ENCODE measurements at places on chromosomes 3 and 15.
A peak's percentile ranks its signal among the peaks of the same experiment; 100 is the strongest.

- DNase-seq = no peak
These were observed 769.5 kb upstream of the DPPA4 start for GRCh38 chr3:110106805-110107204.

DNA sequence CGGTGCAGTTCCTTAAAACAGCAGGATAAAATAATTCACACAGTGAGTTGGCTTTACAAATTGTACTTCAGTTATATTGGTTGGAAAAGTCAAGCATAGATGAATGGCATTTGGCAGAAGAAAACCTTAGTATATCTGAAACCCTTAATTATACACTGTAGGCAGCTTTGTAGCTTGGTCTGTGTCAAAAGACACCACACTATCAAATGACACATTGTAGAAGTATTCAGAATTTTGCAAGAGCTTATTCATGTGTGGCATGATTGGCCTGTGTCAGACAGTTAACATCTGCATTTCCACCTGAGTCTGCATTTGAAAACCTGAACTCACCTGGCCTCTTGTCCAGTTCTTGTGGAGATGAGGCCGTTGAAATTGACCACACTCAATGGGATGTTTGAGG, 13.8 kb downstream of the TMEM266 start:
- no peak for DNase-seq

DNA sequence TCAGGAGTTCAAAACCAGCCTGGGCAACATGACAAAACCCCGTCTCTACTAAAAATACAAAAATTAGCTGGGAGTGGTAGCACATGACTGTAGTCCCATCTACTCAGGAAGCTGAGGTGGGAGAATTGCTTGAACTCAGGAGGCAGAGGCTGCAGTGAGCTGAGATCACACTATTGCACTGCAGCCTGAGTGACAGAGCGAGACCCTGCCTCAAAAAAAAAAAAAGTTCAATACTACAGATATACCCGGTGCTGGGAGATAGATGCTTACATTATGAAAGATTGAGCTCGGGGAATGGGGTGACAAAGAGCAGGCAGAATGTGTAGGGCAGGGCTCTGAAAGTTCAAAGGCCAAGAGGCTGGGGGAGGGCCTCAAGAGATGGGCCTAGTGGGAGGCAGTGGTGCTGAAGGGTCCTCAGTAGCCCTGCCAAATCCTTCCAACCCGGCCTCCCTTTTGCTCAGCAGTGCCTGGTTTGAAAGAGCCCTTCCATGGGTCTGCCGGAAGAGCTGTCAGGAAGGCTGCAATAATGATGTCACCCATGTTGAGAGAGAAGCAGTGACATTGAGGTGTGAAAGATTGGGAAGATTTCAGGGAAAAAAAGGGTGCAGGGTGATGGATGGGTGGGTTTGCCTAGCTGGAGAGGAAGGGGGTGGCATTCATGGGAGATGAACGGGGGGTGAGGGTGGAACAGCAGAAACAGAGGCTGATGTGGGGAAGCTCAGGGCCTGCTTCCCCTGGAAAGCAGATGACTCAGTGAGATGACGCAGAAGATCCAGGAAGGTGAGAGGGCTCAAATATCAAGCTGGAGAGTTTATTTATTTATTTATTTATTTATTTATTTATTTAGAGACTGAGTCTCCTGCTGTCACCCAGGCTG, 20.0 kb upstream of the IREB2 start:
- DNase-seq = no peak

GRCh38 chr15:93866476-93866875, 364.9 kb upstream of the MCTP2 start:
- no peak for DNase-seq

GRCh38 chr3:66338927-66339326, 118.1 kb downstream of the SLC25A26 start:
- no peak for DNase-seq

GRCh38 chr3:79032686-79033318, 735.0 kb downstream of the ROBO1 start:
- peak; percentile 32 for DNase-seq

- DNase-seq = no peak
These were observed 315.2 kb upstream of the ROBO2 start for GRCh38 chr3:76724706-76725105.

- DNase-seq = no peak
These were observed 70.5 kb downstream of the LRTM1 start for GRCh38 chr3:54857343-54857742.

DNA sequence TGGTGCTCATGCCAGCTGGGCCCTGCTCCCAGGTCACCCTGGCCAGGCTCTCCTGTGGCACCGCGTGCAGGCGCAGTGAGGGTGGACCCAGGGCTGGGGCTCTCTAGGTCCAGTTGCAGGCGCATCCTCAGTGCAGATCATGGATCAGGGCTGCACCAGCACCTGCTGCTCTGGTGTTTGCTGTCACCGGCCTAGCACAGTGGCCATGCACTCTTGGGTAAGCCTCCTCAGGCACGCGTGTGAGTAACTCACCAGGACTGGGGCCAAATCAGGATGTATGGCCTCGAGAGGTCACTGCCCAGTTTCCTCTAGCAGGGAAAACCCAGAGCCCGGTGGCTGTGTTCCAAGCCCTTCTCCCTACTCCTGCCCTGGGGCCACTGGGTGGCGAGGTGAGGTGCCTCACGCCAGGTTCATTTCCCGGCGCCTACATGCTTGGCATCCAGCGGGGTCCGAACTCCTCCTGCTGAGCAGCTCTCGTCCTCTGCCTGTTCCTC, 45.5 kb upstream of the SLC41A3 start:
- DNase-seq = no peak

GRCh38 chr3:50551054-50551659, 16.4 kb downstream of the C3orf18 start:
- DNase-seq = no peak

- no peak for DNase-seq
These were observed 85.1 kb downstream of the EFL1 start for GRCh38 chr15:82177291-82178010.

DNA sequence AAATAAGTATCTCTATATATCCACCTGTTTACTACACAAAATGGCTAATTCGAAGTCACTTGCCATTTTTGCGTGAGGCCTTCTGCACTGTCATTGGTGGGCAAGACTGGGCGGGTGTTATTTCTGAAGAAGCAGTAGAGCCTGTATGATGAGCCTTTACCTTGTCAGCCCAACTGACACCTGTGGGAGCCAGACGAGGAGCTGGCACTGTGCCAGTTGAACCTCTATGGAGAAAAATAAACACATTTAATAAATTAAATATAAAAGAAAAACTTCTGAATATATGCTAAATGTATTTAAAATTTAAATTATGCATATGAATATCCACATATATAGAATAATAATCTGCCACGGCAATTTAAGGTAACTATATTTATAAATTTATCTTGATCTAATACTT, 109.9 kb downstream of the SCAPER start:
- DNase-seq = no peak

DNA sequence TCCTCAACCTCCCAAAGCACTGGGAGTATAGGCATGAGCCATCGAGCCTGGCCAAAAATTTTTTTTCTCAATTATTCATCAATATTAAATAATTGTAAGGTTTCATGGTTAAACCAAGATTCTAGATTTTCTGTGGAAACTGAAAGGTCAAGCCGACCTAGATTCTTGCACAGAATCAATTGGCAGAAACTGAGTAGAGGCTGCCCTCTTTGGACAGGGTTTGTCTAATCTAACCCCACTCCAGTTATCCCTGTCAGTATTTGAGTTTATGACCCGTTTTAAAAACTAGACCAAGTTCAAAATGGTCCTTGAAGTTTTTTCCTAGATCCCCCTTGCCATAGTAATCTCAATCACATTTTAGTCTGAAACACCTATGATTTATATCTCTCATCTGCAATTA, 8.6 kb upstream of the ADAM10 start:
- no peak for DNase-seq

- no peak for DNase-seq
These were observed 241.9 kb upstream of the PEX5L start for GRCh38 chr3:180278583-180279188.

DNA sequence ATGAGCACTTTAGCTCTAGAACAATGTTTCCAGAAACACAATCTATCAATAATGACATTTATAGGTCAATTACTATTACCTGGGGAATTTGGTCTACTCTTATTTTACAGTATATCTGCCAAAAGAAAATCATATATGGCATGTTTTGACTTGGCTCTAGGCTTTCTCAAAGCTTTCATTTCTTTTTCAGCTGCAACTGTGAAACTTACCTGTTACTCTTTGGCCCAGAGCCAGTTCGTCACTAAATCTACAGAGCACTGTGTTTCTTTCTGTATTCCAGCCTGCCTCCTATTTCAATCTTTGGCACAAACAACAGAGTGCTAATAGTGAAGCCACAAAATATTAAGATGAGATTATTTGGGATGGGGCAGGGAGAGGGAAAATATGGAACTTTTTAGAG, 76.0 kb downstream of the P2RY1 start:
- DNase-seq = no peak

DNA sequence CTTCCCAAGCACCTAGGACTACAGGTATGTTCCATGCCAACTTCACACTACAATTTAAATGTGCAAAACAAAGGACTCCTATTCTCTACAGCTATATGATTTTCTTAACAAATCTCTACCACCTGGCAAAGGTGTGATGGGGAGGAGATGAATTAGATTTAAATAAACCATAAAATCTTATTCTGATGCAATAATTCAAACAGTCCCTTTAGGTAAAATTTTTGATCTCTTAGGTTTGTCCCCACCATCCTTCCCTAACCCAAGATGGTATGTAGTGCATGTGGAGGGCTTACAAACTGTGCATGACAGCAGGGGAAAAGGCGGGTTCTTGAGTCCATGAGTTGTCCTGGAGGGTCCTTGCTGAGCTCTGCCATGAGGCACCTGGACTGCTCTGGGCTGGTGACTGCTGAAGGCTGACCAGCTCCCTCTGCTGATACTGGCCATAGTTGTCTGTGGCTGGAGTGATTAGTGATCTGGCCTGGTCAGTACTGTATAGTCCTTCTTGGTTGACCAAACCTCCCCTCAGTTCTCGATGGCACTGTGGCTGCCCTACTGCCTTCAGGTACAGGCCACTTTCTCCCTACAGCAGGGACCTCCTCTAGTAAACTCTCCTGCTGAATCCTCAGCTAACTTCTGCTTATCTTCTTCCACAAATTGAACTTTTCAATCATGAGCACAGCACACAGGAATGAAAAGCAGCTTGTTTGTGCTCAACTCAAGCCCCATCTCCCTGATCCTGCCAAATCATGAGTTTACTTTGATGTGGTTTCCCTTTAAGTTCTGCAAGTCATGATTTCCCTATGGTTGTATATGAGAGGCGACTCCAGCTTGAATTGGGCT, 30.1 kb downstream of the CFAP161 start:
- DNase-seq = no peak

DNA sequence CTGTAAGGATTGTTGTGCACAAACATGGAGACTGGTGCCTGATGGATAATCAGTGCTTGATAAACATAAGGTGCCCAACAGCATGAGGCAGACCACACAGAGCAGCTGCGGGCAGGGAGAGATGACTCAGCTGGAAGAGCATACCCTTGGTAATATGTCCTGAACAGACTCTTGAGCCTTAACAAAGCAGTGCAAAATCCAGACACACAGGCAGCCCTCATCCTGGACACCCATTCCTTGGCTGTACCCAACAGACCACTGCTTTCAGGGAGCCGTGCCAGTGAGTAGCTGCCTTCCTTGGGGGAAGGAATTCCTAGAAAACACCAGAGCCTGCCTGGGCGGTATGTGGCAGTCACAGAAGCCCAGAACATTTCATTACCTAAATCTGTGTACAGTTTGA, 156.2 kb downstream of the CLSTN2 start:
- DNase-seq = no peak

DNA sequence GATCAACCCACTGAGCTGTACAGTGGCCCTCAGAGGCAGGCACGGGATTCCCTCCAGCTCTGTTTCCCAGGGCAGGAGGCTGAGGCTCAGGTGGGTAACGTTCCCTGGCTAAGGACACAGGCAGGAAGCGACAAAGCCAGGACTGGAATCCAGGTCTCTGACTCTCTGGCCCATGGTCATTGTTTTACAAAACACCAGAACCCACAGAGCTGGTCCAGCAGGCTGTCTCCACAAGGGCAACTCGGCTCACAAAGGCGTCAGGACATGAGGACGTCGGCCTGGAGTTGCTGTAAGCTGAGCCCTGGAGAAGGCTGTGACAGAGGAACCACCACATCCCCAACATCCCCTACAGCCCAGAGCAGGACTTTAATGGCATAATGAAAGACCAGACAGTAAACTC, 30.7 kb downstream of the NUP210 start:
- DNase-seq = no peak

- no peak for DNase-seq
These were observed 22.5 kb downstream of the CDCP1 start for GRCh38 chr3:45123581-45124269.

DNA sequence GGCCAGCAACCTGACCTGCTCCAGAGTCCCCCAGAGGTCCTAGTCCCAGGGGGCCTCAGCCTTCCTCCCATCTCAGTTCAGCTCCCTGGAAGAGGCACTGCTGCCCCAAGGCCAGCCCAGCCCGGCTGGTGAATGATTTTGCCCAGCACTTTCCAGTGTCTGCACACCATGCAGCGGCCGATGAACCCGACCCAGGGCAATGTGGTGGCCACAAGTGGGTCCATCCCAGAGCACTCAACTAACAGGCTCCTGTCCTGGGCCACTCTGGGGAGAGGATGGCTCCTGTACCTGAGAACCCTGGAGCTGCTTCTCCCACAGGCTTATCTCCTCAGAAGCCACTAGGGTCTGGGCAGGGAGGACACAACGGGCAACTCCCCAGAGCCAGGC, 39.2 kb downstream of the PTPN23 start:
- no peak for DNase-seq

- DNase-seq = no peak
These were observed 216.1 kb downstream of the NAALADL2 start for GRCh38 chr3:175075269-175075668.

DNA sequence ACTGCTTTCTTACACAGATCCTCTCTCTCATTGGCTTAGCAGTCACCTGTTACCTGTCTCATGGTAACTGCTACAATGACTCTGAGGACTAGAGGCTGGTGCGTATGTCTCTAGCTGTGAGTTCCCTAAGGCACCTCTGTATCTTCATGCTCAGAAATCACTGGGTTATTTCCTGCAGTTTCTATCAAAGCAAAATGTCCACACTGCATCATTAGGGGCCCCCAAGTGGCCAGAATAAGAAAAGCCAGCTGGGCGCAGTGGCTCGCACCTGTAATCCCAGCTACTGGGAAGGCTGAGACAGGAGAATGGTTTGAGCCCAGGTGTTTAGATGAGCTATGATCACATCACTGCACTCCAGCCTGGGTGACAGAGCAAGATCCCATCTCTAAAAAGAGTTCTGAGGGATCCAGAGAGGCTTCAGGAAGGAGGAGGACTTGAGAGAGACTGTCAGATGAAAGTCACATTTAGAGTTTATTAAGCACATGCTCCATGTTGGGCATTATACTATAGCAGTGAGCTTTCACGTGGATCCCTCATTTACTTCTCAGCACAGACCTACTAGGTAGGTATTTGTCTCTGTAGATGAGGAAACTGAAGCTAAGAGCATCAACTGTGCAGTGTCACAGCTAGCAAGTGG, 2.3 kb upstream of the VPS18 start:
- DNase-seq = no peak
